ENCODE measurements at places on chromosomes 6 and 20.

GRCh38 chr6:52594221-52594620 lies 17.4 kb upstream of the TRAM2 start:
- no peak for DNase-seq

DNA sequence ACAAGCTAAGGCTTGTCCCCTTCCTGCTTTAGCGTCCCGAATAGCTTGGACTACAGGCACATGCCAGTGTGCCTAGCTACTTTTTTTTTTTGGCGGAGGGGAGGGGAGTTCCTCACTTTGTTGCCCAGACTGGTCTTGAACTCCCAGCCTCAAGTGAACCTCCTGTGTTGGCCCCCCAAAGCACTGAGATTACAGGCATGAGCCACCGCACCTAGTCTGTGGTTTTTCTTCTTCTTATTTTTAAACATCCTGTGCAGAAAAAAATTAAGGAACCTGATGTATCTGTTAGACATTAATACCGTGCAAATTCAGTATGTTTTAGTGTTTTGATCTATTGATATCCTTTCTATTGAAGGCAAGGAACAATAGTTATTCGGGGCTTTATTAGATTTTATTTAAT lies 25.7 kb downstream of the HIVEP1 start:
- DNase-seq: no peak

DNA sequence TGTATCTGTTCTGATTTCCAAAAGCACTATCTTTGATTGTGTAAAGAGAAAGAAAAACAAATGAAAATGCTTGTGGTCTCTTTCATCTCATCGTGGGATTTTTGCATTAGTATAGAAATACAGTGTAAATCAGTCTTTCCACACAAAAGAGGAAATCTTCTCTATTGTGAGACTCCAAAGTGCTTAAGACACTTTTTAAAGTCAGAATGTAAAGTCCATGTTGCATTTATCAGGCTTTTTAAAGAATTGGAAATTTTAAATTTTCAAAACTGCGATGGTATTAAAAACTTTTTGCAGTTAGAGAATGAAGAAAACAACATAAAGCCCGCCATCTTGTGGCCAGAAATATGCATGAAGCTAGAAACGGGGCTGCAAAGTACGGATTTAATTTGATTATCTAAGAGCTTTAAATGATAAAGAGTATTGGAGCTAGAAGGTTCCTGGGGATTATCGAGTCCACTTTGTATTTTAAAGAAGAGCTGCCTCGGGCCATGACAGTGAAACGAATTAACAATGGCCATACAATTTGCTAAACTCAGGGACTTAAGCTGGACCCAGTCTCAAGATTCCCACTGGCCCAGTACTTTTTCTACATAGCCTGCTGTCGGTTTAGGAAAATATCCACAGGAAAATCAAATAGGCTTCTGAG lies 339.6 kb downstream of the ARHGAP18 start:
- peak; percentile 63 for DNase-seq

DNA sequence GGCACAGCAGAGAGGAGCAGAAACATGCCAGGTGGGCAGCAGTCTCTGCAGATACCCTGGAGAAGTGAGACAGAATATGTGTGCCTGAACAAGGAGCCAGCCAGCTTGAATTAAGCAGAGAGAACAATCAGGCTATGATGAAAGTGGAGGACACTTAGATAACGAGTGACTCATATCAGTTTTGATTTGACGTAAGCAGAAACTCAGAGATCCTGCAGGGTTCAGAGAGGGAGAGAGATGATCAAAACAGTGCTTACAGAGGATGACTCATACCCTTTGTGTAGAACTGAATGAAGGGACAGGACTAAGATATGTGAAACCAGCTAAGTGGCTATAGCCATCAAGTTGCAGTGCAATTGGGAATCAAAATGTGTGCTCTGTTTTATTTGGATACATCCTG lies 300.7 kb downstream of the TENT5A start:
- DNase-seq: peak; percentile 82

- DNase-seq: peak; percentile 79
Measured at GRCh38 chr6:33207552-33208090, 679 bp upstream of the RING1 start.

DNA sequence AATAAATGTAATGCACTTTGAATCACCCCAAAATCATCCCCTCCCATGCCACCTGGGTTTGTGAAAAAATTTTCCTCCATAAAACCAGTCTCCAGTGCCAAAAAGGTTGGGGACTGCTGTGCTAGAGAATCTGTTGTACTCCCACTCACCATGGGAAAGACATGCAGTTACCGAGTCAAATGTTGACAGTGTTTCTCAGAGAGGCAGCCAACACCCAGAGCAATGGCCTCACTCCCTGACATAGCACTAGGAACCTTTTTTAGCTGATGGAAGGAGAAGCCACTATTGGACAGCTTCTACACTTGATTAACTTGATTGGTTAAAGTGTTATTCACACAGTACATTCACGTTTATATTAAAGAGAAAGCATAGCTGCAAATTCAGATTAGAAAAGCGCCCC lies 59.8 kb upstream of the MANEA start:
- no peak for DNase-seq

- no peak for DNase-seq
Measured at GRCh38 chr6:167569041-167569805, 244.3 kb downstream of the TTLL2 start.

DNA sequence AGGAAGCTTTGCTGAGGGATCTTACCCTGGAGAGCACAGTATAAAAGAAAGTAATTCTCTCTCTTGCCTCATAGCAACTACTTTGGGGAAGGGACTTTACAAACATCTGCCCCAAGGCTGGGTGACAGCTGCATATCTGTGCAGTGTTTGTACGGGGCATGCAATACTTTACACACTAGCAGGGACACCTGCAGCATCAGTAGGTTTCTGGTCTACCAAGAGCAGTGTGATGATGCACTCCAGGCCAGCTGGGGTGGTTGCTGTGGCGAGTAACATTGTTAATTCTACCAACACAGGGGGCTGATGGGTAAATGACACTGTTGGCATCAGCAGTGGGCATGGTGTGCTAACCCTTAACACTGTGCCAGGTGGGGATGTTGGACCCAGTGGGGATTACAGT lies 48.0 kb downstream of the ADTRP start:
- DNase-seq: no peak

DNA sequence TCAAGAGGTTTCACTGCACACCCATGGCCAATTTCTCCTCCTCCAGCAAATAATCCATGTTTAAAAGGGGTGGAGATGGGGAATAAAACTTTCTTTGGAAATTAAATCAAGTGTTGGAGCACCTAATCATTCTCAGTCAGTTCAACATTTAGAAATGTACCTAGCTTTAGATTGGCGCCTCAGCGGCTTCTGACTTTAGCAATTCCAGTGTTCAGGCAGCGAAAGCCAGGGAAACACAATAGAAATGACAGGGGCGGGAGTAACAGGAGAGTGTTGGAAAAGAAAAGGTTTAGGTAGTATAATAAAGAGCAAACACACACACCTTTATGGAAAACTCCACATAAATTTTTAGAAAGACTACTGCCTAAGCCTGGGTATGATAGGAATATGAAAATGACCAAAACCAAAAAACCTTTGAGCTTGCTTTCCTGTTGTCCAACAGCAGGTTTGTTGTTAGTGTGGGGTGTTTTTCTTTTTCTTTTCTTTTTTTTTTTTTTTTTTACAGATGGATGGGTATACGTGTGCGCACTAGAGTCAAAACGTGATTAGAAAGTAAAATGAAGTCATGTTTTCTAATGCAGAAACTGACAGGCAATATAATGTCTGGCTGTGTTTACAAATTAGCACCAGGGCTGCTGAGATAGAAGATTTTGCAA lies 7.7 kb downstream of the TFAP2A start:
- no peak for DNase-seq

- DNase-seq: peak; percentile 16
Measured at GRCh38 chr6:73455865-73456629, 4.0 kb upstream of the CGAS start.

- DNase-seq: peak; percentile 74
Measured at GRCh38 chr20:5100684-5101347, 18.9 kb downstream of the PCNA start.

DNA sequence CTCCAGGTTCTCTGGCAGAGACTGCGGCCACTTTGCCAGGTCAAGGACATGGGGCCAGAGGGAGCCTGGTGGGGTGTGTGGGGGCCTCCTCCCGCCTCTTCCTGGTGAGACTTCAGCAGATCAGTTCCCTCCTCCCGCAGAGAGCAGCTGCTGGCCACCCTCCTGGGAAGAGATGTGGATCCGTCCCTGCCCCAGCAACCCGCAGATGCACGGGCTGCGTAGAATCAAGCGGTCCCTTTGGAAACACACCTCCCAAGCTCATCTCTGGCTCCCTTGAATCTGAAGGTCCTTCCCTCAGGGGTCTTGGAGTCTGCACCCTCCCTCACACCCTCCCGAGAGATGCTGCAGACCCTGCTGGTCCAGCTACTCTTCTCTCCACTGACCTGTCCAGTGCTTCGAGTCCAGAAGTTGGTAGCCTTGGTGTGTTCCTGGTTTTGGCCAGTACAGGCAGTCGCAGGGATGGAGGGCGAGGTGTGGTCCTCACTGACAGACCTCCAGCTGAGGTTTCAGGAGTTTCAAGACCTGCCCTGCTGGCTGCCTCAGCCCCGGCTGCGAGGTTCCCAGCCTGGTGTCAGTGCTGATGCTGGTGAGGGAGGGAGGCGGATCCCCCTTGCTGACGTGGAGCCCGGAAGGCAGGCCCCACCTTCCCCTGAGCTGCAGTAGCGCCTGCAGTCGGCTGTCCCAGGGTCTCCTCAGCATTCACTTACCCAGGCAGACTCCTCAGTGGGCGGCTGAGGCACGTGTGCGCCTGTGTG lies at the start of gene NPBWR2:
NPBWR2 (minus strand) TSS at position 585 of the 755 bp plus-strand sequence. CDS start 734 bp downstream, outside the sequence.
- DNase-seq: no peak

DNA sequence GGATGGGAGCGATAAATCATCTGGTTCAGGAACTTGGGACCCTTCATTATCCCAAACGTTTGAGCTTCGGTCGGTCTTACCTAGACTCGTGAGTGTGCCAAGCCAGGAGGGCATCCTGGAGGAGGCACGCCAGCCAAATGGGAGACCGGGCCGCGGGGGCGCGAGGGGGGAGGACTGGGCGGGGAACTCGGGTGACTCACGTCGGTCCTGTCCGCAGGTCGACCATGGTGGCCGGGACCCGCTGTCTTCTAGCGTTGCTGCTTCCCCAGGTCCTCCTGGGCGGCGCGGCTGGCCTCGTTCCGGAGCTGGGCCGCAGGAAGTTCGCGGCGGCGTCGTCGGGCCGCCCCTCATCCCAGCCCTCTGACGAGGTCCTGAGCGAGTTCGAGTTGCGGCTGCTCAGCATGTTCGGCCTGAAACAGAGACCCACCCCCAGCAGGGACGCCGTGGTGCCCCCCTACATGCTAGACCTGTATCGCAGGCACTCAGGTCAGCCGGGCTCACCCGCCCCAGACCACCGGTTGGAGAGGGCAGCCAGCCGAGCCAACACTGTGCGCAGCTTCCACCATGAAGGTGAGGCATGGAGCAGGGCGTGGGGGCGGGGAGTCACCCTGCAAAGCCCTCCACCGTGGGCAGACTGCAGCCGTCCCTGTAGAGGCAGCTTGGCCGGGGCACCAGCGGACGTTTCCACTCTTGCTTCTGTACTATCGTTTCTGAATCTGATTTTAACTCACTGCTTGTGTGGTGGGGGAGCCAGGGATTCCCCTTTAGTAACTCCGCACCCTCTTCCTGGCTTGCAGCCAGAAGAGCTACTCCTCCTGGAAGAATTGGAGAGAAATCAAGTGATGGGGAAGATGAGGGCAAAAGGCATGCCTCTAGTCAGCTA lies 2.7 kb downstream of the BMP2 start:
- DNase-seq: no peak

GRCh38 chr20:23608251-23608846 lies 2.6 kb upstream of the CST9 start:
- no peak for DNase-seq

DNA sequence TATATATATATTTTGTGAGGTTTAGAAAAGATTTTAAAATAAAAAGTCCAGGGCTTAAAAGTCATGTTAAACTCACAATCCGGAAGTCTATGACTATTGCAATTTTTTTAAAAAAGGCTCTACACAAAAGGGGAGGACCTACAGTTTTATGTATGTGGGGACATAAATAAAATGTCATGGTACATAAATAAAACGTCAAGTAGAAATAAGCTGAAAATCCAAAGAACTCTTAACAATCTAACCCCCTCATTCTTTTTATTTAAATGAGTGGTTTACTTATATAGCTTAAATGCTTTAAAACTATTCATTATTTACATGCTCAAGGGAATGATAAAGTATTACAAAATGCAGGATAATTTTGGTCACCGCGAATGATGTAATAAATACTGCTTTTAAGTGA lies 36.2 kb downstream of the STX7 start:
- no peak for DNase-seq

DNA sequence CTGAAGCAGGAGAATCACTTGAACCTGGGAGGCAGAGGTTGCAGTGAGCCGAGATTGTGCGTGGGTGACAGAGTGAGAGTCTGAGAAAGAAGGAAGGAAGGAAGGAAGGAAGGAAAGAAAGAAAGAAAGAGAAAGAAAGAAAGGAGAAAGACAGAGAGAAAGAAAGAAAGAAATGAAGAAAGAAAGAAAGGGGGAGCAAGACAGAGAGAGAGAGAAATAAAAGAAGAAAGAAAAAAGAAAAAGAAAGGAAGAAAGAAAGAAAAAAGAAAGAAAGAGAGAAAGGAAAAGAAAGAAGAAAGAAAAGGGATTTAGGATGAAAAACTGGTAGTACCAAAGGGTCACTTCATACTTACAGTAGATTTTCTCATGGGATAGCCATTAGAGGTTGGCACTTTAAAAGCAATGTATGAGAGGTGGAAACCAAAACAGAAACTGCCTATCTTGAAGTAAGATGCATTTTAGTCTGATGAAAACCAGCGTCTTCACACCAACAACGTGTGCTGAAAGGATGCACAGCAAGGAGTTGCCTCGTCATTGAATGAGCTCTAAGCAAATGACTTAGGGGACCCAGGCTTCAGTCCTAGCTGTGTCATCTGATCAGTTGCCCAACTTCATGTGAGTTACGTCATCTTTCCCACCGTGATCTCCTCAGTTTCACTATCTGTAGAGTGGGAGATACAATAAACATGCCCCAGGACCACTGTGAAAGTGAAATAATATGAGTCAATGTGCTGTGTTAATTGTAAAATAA lies 133.9 kb upstream of the NEDD9 start:
- no peak for DNase-seq

DNA sequence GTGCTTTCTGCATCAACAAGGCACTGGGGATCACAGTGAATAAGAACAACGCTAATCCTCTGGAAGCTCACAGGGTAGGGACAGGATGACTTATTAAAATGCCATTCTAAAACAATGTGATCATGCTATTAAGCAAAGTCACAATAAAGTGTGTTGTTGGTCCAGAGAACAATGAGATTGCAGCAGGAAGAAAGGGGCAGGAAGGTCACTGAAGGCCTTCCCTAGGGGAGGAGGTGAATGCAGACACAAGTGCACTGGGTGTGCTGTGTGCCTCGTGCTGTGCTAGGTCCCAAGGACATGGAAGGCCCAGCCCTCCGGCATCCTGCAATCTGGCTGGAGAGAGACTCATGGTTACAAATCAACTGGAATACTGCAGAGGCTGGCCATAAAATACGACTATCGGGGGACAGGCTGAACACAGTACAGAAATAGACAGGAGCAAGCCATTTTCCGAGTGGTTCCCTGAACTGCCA lies 55.7 kb downstream of the LYRM4 start:
- DNase-seq: no peak

- no peak for DNase-seq
Measured at GRCh38 chr6:5763871-5764270, 242.9 kb downstream of the NRN1 start.

Data from ELR (cell line).